ENCODE measurements at places on chromosomes 2 and 18.

DNA sequence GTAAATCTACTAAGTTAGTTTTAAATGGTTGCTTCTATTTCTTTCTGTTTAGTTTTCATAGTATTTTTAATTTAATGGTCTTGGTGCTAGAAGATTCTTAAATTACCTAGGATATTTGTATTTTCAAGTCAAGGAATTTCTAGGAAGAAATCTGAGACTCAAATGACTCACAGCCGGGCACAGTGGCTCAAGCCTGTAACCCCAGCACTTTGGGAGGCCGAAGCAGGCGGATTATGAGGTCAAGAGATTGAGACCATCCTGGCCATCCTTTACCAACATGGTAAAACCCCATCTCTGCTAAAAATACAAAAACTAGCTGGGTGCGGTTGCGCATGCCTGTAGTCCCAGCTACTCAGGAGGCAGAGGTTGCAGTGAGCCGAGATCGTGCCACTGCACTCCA, 95.5 kb downstream of the C2orf74 start:
- no peak for DNase-seq

DNA sequence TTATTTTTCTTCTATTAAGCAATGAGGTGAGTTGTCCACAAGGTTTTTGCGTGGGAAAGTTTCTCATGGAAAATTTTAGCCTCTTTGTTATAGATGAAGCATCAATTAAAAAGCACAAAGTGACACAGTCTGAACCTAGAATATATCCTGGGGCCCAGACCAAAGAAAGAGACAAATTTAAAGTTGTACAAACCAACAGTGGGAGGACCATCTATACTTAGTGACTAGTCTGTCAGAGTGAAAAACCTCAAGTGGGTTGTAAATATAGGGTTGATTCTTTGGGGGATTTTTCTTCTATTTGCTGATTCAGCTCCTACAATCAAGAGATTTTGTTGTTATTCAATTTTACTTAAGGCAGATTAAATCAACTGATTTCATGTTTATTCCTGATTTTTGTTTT, 256.2 kb downstream of the SATB2 start:
- DNase-seq = no peak

DNA sequence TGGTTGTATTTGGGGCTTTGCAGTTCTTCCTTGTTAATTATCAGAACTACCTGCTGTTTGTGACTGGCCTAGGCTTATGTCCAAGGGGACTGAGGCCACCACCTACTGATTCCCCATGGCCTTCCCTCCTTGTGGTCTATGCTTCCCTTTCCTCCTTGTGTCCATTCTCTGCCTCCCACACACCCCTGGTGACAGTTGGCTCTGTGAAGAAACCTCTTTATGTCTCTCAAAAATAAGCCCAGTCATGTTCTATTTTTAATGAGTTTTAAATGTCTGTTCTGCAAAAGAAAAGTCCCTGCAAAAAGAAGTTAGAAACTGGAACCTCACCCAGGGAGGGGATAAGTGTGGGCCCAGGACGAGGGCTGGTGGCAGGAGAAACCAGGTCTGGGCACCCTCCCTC, 105.0 kb downstream of the SMC6 start:
- DNase-seq = no peak

- DNase-seq = no peak
Measured at GRCh38 chr2:6492573-6492972, 373.1 kb downstream of the CMPK2 start.

DNA sequence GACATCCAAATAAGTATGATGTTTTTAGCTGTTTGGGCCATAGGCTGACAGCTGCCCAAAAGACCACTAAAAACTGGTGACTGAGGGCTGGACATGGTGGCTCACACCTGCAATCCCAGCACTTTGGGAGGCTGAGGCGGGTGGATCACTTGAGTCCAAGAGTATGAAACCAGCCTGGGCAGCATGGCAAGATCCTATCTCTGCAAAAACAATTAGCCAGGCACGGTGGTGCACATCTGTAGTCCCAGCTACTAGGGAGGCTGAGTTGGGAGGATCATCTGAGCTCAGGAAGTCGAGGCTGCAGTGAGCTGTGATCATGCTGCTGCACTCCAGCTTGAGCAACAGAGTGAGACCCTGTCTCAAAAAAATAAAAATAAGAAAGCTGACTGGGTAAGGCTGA, 511.5 kb upstream of the RAB6C start:
- DNase-seq = no peak

DNA sequence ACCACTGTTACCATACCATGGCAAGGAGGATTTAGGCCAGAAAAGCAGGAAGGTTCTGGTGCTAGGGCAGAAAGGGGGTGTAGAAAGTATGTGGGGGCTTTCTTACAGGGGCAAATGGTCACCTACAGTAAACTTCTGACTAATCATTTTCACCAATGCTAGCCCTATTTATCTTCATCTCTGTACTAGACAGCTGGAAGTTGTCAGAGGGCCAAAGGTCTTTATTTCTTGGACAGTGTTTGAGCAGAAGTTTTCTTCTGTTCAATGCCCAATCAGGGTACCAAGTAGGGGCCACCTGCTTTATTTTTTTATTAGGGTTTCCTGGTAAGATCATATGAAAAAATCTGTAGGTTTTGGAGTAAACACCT, 37.6 kb downstream of the MAP4K4 start:
- DNase-seq = no peak

GRCh38 chr2:200324362-200324761, 17.9 kb downstream of the SPATS2L start:
- no peak for DNase-seq

- no peak for DNase-seq
Measured at GRCh38 chr2:182866461-182867406, at the start of gene FRZB. Gene FRZB, minus strand, starts transcription at chr2:182866637. Its CDS starts 85 bp downstream, at chr2:182866552.

DNA sequence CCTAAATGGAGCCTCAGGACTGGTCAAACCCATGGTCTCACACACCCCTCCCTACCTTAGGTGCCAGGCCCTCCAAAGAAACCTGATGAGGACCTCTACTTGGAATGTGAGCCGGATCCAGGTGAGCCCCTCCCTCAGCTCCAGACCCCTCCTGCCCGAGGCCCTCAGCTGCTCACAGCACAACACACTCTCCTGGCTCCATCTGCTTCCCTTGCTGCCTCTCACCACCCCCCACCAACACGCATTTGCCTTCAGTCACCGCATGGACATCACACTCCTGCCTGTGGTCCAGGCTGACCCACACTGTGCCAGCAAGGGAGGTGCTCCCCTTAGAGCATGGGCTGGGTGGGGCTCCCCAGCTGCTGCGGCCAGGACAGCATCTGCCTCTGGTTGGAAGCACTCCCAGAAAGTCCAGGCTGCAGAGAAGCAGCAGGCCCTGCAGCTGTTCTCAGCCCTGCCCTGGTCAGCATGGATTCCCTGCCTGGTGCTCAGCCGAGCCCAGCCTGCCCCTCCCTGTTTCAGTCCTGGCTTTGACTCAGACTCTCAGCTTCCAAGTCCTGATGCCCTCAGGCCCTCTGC, 15.1 kb downstream of the SH2D6 start:
- DNase-seq = no peak

All from activated naive CD8-positive, alpha-beta T cell treated with anti-CD3 and anti-CD28 coated beads, Interleukin-2, amount 50 U/mL, for 16 hours (primary cell).